ENCODE measurements at places on chromosomes 6 and 20. TPM values are rescaled to one million over a fixed set of nuclear protein-coding genes. Genes with fewer than 3 reads are reported as not detected.

OR2J2 gene
- total RNA-seq: not detected

IGF2R gene
- 66.8 TPM for total RNA-seq

CDH26 gene
- total RNA-seq: 1.3 TPM

DCBLD1 gene
- total RNA-seq: 5.5 TPM

SPATA25 gene
- total RNA-seq: 2.4 TPM

TRIM10 gene
- not detected for total RNA-seq

TRAPPC3L gene
- not detected for total RNA-seq

TUBE1 gene
- total RNA-seq: 28.5 TPM

AVP gene
- total RNA-seq: 0.38 TPM

CRISP2 gene
- total RNA-seq: not detected

SLC44A4 gene
- total RNA-seq: 0.08 TPM

HLA-DRB1 gene
- total RNA-seq: 26.4 TPM

TAAR5 gene
- not detected for total RNA-seq

OXT gene
- total RNA-seq: not detected

GINS1 gene
- total RNA-seq: 0.41 TPM

APCDD1L gene
- 0.91 TPM for total RNA-seq

- DNase-seq: no peak
Measured at GRCh38 chr6:41059556-41059955, 6.6 kb downstream of the APOBEC2 start.

- no peak for DNase-seq
Measured at GRCh38 chr6:35681298-35681697, 7.4 kb downstream of the FKBP5 start.

DNA sequence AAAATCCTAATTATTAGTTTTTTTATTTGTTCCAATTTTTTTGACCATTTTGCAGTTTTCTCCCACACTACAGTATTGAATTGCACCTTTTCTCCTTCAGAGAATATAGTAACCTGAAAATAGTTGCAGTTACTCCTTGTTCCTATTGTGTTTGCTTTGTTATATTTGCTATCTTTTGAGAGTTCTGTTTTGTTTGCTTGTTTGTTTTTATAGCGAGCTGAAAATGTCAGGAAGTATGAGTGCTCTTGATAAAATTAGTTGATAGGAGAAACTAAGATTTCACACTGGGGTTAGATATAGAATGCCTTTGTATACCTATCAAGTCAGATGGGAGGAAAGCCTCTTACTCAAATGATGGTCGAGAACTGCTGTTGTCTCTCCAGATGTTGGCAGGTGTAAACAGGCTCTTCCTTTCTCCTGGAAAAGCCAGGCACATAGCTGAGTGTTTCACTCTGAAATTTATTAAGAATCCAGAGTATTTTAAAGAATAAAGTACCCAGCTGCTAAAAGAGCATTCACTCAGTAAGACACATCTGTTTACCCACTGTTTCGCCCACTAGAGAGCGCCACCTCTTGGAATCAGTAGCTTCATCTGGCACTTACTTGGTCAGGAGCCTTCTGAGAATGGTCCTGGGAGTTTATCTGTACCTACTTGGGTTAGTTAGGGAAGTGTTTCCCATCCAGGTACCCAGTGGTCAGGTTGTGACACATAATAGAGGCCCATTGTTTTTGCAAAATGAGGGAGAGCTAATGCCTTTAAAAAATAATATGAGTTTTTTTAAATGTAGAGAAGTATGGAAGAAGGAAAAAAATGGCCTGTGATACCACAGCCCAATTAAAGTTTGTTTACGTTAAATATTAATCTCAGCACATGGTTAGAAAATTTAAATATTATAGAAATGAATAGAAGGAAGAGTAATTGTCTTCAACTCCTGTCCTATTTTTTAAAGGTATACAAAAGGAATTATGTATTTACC lies 11.2 kb downstream of the NT5DC1 start:
- DNase-seq: no peak

GRCh38 chr6:27168108-27168507 lies 79.4 kb upstream of the PRSS16 start:
- no peak for DNase-seq

GRCh38 chr6:149359440-149359839 lies 40.6 kb upstream of the SUMO4 start:
- DNase-seq: no peak

- no peak for DNase-seq
Measured at GRCh38 chr6:20013066-20013861, 176.1 kb downstream of the ID4 start.

DNA sequence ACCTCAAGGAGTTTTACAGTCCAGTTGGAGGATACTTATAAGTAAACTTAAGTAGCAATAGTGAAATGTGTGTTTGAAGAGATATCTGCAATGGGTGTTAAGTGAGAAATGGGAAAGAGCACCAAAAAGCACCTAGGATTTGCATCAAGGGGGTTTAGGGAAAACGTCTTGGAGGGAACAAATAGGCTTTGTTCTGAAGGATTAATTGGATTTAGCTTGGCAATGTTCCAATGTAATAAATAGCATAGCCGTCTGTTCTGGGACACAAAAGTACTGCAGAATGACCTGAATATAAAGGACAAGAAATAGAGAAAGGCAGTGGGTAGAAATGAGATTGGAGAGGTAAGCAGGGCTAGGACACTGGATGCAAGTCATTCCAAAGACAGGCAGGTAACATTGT lies 2.8 kb upstream of the MYO6 start:
- no peak for DNase-seq

- DNase-seq: no peak
Measured at GRCh38 chr6:31394381-31394780, 9.0 kb upstream of the MICA start.

DNA sequence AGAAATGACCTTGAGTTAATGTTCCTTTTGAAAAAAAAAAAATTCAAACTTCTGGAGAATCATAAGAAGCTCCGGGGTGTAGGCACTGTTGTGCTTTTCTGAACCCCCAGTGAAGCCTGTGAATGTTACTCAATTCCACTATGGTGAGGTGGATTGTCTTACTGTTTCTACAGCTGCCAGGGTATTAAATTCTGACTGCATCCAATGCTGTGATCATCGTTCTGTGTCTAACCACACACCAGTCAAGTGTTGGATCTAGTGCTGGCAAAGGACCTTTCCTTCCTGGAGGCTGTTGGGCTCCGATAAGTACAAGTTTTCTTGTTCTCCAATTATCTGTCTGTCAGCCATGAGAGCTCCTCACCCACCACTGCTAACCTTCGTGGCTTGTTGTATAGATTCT lies 162.0 kb upstream of the EPHA7 start:
- no peak for DNase-seq

DNA sequence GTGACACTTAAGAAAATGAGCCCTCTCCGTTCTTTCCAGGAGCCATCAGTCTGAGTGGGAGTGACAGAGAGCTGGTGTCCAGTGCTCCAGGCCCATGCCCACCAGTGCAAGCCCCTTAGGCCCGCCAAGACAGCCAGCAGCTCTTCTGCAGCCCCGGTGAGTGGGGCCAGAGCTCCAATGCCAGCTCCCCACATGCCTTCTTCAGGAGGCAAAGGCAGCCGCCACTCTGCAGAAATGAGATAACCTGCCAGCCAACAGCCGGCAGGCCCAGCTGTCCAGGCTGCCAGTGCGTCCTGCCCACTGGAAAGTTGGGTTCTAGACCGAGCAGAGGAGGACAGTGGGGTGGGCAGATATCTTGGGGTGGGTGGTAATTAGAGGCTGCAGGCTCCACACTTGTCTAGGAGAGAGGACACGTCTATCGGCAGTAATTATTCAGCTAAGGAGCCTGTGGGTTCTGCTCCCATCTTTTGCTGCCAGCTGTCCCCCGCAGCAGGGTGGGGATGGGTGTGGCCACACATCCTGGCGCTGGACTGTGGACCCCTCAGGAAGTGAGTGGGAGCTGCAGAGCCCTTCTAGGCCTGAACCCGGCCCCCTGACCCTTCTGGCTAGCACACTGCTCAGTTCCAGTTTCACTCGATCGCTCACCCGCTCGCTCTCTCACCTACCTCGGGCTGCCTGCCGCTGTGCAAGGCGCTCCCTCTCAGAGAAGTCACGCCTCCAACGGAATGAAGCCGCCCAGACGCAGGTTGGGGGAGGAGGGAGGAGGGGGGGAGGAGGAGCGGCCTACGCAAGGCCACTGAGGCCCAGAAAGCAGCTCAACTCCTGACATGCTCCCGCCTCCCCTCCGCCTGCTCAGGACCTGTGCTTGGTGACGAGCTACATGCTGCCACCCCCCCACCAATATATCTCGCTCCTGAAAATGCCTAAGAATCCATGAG lies 3.6 kb downstream of the GRM4 start:
- no peak for DNase-seq

- DNase-seq: no peak
Measured at GRCh38 chr20:18705910-18706309, 107.7 kb upstream of the SCP2D1 start.

GRCh38 chr20:57179265-57179664 lies 87.2 kb downstream of the BMP7 start:
- DNase-seq: no peak

DNA sequence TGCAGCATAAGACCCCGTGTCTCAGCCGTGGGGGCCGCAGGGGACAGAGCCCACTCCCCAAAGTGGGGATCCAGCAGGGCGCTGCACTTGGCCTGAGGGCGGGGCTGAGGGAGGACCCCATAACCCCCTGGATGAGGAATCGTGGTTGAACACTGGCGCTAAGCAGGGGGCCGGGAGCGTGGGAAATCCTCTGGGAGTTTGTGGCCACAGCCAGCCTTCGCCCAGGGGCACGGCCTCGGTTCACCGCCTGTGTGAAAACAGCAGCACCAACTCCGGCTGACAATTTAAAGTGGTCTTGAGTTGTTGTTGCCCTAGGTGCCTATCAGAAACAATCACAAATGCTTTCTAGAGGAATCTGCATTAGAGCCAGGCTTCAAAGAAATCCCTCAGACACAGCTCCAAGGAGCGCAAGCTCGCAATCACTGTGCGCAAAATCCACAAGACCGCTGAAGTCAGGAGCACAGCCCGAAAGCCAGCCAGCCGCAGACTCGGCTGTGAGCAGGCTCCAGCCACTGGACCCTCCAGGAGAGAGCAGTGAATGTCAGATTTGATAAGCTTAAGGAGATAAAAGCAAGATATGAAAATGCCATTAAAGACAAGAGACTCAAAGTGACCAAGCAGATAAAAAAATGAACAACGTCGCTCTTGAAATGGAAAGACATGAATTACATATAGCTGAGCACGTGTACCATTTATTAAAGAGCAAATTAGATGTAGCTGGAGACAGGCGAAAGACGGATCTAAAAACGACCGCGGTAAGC lies 10.9 kb upstream of the RPS6KA2 start:
- no peak for DNase-seq

DNA sequence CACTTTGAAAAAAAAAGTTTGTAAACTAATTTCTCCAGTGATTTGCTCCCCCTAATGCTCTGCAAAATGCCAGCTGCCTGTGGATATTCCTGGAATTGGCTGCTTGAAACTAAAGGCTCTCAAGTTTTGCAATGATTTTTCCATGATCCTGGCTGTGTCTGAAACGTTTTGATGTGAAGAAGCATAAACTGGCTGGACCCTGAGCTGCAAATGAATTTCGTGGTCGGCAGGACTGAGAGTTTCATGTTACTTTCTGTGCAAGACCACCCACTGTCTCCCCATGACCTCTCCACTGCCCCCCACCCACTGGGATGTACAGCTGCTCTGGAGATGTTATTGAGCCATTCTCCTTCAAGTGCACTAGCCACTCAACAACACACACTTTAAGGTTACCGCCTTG lies 171.3 kb upstream of the SSTR4 start:
- DNase-seq: no peak

DNA sequence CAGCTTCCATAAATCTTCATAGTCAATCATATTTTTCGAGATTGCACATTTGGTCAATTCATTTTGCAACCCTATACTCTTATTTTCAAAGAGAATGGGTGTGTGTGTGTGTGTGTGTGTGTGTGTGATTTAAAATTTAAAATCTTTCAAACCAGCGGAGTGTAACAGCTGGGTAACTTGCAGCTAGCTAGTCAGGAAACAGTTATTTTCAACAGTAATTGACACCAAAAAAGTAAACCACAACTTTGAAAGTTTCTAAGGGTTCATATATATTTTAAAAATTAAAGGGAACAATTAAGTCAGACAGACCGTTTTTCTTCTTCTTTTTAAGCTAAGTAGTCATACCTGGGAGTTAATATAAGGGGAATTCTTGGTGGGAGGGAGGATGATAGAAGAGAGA lies 57.0 kb downstream of the PRR18 start:
- DNase-seq: no peak

GRCh38 chr6:33714385-33715040 lies 3.0 kb upstream of the UQCC2 start:
- DNase-seq: no peak

GRCh38 chr6:44730771-44731391 lies 343.4 kb downstream of the CDC5L start:
- no peak for DNase-seq

DNA sequence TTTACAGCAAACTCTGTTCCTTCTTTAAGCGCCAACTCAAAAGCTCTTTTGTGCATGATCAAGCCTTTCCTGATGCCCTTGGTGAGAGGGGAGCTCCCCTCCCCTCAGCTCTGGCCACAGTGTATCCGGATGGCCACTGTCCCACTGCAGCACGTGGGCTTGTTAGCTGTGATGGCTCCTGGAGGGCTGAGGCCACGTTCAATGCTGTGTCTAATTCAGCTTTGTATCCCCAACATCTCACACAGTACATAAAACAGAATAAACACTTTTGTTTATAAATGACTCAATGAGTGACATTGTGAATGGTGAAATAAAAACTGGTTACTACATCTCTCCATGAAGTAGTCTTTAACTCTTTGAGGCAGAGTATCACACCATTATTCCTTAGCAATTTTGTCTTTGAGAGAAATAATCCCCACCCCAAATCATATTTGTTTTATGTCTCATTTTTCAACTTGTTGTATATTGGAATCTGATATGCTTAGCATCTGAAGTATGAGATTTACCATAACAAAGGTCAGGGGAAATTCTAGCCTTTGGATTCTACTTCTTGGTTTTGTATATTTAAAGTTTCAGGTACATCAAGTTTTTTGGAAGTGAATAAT lies 44.5 kb downstream of the EDN1 start:
- DNase-seq: no peak

DNA sequence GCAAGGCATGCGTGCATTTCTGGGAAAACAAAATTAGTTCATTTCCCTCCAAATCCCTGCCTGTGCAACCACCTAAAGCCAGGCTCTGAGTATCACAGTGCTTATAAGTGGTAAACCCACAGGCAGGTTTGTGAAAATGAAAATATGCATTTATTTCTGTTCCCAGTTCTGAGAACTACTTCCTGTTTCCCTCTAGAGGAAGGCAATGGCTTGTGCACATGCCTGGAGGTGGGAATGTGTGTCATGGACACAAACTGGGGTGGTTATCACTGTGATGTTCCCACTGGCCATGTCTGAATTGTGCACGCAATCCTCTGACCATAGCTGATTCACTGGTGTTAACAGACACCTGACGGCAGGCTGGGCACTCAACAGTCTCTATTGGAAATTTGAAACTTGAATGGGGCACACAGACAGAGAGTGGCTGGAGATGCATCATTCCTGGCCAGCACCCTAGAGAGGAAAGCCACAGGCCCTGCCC lies 26.3 kb downstream of the FAM110A start:
- no peak for DNase-seq

GRCh38 chr6:21937466-21937865 lies 343.9 kb downstream of the SOX4 start:
- DNase-seq: no peak

- no peak for DNase-seq
Measured at GRCh38 chr6:21128601-21129000, 464.9 kb upstream of the SOX4 start.

GRCh38 chr6:1182722-1183521 lies 129.0 kb upstream of the FOXQ1 start:
- no peak for DNase-seq

Data from left ventricle myocardium inferior (tissue), 1 donor.